ENCODE measurements at places on chromosomes 2 and 18. TPM values are rescaled to one million over a fixed set of nuclear protein-coding genes. Genes with fewer than 3 reads are reported as not detected.

GRCh38 chr18:21408681-21409080, 166.6 kb downstream of the GREB1L start:
- no peak for DNase-seq

- DNase-seq = no peak
Measured at GRCh38 chr2:218482651-218483050, 63.7 kb downstream of the VIL1 start.

- DNase-seq = no peak
Measured at GRCh38 chr18:45733535-45733934, 9.6 kb downstream of the SLC14A1 start.

DNA sequence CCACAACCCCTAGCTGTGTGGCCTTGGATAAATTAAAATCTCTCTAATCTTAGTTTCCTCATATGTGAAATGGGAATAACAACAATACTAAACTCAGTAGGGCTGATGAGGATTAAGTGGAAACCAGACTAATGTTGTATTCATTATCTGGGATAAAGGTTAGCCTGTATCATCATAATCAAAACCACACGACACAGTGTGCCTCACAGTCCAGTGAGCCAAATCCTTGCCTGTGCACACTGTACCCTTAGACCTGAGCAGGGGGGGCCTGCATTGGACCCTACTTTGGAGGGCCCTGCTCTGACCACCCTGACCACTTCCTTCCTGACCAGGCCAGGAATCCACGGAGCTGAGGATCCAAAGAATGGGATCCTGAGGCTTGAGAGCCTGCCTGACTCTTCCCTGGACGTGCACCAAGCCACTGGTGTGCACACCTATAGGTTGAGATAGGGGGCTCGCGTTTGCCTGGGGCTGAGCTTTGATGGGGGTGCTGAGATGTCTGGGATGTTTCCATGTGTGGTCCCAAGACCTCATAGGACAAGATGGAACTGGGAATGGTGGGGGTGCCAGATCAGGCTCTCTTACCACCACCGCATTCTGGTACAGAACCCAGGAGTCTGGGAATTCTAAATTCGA, 69.7 kb downstream of the TGOLN2 start:
- no peak for DNase-seq

DNA sequence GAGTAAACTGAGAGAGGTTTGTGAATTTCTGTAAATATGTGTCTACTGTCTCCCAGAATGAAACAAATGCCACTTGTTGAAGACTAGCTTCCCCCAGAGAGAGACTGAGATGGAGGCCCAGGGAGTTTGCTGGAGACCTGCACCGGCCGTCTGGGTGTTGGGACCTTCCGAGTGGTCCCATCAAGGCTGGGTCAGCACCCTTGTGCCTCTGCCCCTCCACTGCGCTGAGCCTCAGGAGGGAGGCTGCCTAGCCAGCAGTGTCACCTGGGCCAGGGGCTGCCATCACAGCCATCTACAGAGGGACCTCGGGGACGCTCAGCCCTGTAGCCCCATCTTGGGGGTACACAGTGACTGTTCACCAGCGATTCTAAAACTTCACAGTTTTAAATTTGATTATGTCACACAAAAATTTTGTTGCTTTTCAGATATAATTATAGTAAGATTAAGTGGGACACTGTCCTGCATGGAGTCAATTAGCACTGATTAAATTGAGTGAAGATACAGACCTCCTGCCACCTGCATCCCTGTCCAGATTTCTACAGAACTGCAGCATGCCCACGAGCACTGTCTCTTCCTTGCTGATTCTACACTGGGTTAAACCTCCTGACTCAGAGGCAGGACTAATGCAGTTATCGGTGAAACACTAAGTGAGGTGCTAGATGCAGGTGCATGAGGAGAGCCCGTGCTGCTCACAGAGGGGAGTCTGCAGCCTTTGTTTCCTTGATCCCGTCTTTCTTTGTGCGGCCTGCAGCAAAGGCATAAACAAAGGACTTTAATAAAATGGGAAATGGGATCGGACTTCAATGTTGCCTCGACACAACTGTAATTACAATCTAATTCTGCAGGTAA, 50.5 kb downstream of the TMEM18 start:
- no peak for DNase-seq

GRCh38 chr2:192126912-192127311, 67.8 kb downstream of the TMEFF2 start:
- no peak for DNase-seq

DNA sequence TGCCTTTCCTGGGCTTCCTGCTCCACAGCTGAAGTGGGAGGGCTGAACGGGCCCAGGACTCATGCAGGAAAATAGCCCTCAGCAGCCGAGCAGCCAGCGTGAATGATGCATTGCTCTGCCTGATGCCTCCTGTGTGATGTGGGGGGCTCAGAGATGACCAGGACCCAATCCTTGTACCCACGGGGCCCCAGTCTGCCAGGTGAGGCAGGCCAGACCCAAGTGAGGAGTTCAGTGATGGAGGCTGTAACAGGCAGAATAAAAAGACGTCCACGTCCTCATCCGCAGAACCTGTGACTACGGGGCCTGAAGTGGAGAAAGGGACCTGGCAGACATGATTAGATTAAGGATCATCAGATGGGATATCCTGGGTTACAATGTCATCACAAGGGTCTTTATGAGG, 194.9 kb upstream of the HDAC4 start:
- DNase-seq = no peak

- DNase-seq = no peak
Measured at GRCh38 chr18:68960355-68960754, 162.5 kb downstream of the CCDC102B start.

GRCh38 chr2:36287363-36288275, 68.0 kb upstream of the CRIM1 start:
- no peak for DNase-seq

DNA sequence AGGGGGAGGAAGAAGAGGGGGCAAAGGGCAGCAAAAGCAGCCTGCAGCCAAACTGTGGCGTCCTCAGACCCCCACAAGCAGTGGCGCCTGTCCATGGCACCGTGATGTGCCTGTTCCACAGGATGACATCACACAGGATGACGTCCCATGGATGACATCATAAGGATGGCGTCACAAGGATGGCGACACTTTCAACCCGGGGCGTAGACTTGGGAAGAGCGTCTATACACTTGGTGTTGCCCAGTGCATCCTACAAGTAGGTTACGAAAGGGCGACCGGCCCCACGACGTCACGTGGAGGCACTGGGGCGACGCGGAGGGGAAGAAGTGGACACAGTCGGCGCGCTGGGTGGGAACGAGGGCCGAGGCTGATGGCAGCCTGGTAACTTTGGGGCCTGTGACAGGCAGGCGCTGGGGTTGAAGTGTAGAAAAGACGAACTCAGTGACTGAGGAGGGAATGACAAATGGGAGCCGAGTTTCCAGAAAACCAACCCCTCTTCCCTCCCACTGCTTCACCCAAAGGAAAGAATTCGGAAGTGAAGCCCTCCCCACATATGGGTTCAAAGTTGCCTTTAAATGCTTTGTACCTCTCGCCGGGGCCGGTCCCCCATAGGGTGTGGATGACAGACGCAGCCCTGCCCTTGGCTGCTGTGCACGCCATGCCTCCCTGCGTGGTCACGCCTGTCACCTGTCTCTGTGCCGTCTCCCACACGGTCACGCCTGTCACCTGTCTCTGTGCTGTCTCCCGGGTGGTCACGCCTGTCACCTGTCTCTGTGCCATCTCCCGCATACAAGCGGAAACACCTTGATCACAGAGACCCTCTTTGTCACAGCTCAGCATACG, 13.4 kb upstream of the KCNG2 start:
- no peak for DNase-seq

DNA sequence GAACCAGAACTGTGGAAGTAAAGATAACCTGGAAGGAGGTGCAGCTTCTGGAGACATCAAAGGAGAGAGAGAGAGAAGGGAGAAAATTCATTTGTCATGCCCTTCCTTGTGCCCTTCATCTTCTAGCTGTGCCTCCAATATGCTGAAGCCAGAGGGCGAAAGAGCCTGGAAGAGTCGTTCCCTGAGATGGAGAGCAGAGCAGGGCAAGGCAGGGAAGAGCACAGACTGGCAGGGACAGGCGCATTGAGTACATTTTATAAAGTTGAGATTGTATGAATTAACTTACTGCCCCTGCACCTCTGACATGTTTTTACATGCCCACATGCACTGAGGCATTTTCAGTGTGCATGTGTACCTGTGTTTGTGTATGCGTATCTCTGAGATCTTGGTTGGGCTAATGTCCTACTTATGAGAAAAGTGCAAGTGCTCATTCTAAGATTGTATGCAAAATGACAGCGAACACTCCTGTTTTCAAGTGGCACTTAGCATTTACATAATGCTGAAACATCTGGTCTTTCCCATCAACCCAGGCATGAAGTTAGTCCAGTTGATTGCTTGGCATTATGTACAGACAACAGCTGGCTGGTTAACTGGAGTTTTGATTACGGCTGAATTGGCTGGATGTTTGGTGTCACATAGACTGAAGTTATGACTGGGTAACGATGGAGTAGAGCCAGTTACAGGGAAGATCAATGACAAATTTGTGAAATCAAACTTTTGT, 23.7 kb upstream of the MMADHC start:
- DNase-seq = no peak

DNA sequence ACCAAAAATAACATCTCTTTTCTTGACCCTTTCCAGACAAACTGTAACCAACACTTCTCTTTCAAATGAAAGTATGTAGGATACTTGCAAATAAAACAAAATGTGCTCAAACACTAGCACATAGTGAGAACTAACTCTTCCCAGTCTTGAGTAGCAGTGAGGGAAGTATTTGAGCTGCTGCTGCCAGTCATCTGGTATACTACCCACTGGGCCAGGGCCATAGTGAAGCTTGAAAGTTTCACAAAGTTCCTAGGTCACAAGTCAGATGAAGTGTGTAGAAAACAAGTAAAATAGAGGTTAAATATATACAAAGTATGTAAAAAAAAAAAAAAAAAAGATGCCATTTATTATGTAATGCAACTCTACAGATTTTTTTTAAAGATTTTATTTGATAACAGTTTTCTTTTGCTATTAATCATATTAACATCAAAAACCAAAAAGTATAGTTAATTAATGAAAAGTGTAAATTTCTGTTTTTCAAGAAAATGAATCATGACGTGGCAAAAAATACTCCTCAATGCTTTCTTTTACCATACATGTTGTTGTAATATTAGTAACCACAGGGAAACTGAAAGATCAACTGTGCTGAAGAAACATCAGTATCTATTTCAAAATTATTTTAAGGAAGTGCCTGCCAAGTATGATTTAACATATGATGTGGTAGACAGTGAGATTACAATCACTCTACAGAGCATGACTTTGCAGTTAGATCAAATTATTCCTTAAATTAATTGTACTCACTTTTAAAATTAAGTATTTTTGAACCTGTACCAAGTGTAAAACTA, 21.6 kb upstream of the TRIB2 start:
- DNase-seq = no peak

- DNase-seq = no peak
Measured at GRCh38 chr2:223943561-223944008, 1.6 kb downstream of the WDFY1 start.

The CCDC102B gene
- 4.4 TPM for total RNA-seq

The SLC30A3 gene
- total RNA-seq = not detected

The VAMP8 gene
- total RNA-seq = 107 TPM

The GEN1 gene
- total RNA-seq = 6.2 TPM

The MGAT4A gene
- total RNA-seq = 270 TPM

The DYNAP gene
- not detected for total RNA-seq

The SERPINB5 gene
- total RNA-seq = not detected

All from CD4-positive, alpha-beta memory T cell (primary cell).